Pancreas (tissue), 10 donors: ENCODE measurements at places on chromosomes 3 and 15. TPM values are rescaled to one million over a fixed set of nuclear protein-coding genes. Genes with fewer than 3 reads are reported as not detected.

GRCh38 chr3:115169808-115170207, 22.7 kb upstream of the ZBTB20 start:
- DNase-seq = no peak

DNA sequence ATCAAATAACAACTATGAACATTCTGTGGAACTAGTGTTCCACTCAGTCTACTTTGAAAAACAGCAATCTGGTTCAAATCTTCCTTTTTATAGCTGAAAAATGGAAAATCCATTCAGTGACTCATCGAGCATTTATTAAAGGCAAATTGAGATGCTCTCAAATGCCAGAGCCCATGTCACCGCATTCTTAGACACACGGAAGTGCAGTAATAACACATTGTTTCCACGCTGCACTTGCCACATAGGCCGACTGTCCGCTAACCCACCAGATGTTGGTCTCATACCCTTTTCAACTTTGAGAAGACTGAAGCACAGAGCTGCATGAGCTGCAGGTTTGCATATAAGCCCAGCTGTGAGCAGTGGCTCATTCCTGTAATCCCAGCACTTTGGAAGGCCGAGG, 95.9 kb downstream of the TMEM266 start:
- DNase-seq = no peak

DNA sequence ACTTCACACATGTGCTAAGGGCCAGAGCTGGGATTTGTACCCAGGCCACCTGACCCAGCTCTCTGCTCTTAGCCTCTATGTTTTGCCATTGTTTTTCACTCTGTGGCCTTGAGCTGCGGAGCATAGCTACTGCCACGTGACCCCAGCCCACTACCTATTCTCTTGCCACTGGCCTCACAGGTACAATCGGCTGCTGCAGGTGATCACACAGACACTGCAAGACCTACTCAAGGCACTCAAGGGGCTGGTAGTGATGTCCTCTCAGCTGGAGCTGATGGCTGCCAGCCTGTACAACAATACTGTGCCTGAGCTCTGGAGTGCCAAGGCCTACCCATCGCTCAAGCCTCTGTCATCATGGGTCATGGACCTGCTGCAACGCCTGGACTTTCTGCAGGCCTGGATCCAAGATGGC, 46.2 kb downstream of the SEMA3G start:
- no peak for DNase-seq

DNA sequence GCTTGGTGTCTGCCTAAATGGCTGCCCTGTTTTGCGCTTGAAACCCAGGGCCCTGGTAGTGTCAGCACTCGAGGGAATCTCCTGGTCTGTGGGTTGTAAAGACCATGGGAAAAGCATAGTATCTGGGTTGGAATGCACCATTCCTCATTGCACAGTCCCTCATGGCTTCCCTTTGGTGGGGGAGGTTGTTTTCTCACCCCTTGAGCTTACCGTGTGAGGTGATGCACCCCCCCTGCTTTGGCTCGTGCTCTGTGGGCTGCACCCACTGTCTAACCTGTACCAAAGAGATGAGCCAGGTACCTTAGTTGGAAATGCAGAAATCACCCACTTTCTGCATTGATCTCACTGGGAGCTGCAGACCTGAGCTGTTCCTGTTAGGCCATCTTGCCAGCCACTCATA, 104.7 kb downstream of the MBNL1 start:
- no peak for DNase-seq

GRCh38 chr15:89825271-89825940, 10.8 kb upstream of the ANPEP start:
- no peak for DNase-seq

- no peak for DNase-seq
Measured at GRCh38 chr3:49976942-49977341, 37.0 kb downstream of the RBM6 start.

The SOX14 gene
- not detected for polyA plus RNA-seq

- DNase-seq = no peak
Measured at GRCh38 chr15:85482894-85483293, 102.5 kb downstream of the AKAP13 start.

DNA sequence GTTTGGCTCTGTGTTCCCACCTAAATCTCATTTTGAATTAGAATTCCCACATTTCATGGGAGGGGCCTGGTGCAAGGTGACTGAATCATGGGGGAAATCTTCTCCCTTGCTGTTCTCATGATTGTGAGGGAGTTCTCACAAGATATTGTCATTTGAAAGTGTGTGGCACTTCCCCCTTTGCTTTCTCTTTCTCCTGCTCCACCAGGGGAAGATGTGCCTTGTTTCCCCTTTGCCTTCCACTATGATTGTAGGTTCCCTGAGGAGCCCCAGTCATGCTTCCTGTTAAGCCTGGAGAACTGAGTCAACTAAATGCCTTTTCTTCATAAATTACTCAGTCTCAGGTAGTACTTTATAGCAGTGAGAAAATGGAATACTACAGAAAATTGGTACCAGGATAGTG, 157.2 kb upstream of the TPRG1 start:
- no peak for DNase-seq
